Activated CD4-positive, alpha-beta T cell treated with anti-CD3 and anti-CD28 coated beads, Interleukin-10, Interleukin-2, amounts not matched to agents 100 ng/mL and 50 ng/mL, durations not matched to agents 16 hours and 8 hours (primary cell): ENCODE measurements at places on chromosomes 12 and 14.

- DNase-seq, result no peak
Observed at GRCh38 chr12:113967368-113967767, 1.2 kb upstream of the RBM19 start.

DNA sequence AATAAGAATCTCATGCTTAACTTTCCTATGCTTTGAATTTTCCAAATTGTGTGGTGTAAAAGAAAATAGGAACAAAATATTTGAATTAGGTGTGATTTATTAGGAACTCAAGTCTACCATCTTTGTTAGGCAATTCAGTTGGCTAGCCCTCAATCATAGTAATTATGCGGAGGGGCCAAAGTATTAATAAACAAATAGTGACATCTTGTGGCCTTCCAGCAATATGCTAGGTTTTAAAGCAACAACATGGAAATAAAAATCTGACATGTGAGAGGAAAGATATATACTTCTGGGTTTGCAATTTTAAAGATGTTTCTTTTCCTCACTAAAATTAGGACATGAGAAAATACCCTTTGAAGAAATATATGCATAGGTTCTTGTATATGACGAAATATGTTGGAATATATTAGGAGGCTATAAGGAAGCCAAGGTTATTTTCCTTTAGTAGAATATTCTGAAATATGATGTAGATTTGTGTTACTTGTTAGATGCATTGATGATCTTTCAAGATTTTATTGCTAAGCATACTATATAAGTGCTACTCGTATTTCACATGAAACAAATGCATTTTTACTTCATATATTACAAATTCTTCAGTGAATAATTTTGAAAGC is 200.4 kb downstream of the PTPRO start:
- DNase-seq, result peak; percentile 37

DNA sequence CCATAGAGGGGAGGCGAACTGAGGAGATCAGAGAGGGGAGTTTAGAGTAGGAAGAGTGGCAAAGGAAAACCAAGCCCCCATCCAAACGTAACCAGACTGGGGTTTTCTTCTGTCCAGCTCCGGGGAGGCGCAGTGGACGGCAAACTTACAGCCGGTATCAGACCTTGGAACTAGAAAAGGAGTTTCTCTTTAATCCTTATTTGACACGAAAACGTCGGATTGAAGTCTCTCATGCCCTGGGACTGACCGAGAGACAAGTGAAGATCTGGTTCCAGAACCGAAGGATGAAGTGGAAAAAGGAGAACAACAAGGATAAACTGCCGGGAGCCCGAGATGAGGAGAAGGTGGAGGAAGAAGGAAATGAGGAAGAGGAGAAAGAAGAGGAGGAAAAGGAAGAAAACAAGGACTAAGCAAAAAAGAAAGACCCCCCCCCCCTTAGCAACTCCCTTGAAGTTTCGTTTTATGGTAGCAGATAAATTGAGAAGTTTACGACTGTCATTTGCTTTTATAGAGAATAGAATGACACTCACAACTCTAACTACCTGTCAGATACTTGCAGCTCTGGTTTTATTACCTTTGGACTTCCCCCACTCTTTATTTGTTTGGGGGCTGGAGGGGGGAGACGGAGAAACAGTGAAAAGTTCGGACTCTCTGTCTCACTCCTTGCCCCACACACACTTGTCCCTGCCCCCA is 2.3 kb downstream of the HOXC8 start:
- no peak for DNase-seq

- no peak for DNase-seq
Observed at GRCh38 chr14:26088275-26088674, 509.6 kb downstream of the NOVA1 start.

DNA sequence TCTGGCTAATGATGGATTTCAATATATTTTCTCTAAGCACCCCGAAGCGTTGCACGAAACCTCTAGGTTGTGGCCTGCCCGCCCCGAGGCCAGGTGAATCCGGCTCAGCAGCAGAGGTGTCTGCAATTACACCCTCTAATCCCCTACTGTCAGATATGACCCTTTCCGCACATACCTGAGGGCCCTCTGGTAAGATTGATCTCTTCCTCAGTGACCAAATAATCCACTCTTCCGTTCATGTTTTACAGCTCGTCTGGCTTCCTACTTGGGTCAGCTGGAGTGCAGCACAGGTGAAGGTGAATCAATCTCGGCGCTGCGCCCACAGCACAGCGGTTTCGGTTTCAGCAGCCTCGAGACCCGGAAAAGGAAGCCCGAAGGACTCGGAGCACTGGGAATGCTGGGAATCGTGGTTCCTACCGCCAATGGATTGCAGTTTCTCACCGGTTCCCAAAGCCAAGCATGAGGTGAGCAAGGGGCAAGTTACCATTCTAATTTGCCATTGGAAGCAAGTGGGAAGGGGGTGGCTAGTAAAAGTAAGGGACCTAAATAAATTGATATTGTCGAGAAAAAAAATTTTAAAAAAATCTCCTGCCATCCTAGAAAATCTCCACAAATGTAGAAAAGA is at the start of gene SYNJ2BP:
Gene SYNJ2BP, minus strand, starts transcription at position 366 of the 625 bp plus-strand sequence. Its CDS starts 127 bp downstream, at position 239.
- DNase-seq, result peak; percentile 65

- no peak for DNase-seq
Observed at GRCh38 chr12:93430280-93430679, 11.5 kb downstream of the UBE2N start.

DNA sequence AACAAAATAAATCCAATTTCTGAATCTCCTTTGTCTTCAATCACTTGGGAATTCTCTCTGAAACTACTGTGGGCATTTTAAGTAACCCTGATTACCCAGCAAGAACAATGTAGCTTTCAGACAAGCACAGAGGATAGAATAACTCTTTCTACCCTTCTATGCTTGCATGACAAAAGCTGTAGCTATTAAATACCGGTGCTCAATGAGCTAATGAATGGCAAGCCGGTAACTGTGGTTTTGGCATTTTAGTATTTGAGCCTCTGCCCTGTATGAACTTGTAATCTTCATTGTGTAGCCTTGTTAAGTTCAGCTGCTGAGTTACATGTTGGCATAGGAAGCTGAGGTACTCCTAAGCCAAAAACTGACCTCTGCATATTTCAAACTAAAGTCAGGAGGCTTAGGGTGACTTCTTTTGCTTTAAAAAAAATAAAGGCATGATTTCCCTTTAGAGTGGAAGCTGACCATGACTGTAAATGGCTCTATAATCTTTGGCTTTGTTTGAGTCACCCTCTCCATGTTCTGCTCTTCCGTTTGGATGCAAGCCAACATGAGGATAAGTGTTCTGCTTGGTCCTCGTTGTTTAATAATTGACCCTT is 171.0 kb upstream of the HIF1A start:
- no peak for DNase-seq

GRCh38 chr12:93982771-93983315 is 165.5 kb upstream of the PLXNC1 start:
- peak; percentile 58 for DNase-seq

- no peak for DNase-seq
Observed at GRCh38 chr14:100982353-100982752, 78.8 kb upstream of the RTL1 start.

- DNase-seq, result no peak
Observed at GRCh38 chr12:44875417-44875953, 630 bp downstream of the NELL2 start.

- DNase-seq, result no peak
Observed at GRCh38 chr12:106767954-106768822, 6.3 kb upstream of the RIC8B start.

DNA sequence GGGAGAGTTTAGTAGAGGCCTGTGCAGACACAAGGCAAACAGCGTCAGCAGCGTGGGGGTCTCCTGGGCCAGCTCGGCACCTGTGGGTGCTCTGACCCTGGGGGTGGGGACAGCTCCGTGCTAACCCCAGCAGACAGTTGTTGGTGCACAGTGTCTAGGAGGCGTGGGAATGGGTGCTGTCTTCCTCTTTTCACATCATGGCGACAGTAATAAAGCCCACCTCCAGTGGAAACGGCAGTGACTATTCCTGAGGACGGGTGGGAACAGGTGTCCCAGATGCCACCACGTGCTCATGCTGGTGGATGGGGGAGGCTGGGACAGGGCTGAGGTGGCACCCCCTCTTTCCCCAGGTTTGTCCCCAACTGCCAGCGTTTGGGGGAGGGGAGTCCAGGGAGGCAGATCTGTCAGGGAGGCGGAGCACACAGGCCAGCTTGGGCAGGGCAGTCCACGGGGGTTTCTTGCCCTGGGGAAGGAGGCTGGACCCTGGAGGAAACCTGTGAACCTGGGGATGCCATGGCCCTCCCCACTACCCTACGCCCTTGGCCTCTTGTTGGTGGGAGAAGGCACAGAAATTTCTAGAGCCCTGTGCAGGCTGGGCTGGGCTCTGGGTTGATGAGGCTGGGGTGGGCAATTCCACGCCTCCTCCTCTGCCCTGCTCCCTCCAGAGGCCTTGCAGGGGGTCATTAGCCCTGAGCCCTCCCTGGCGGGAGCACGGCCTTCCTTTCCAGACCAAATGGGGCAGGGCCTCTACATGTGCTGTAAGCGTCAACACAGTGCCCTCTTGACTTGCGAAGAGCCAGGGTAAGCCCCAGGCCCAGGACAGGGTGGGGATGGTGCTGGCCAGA is 3.8 kb downstream of the ZBTB42 start:
- DNase-seq, result no peak

DNA sequence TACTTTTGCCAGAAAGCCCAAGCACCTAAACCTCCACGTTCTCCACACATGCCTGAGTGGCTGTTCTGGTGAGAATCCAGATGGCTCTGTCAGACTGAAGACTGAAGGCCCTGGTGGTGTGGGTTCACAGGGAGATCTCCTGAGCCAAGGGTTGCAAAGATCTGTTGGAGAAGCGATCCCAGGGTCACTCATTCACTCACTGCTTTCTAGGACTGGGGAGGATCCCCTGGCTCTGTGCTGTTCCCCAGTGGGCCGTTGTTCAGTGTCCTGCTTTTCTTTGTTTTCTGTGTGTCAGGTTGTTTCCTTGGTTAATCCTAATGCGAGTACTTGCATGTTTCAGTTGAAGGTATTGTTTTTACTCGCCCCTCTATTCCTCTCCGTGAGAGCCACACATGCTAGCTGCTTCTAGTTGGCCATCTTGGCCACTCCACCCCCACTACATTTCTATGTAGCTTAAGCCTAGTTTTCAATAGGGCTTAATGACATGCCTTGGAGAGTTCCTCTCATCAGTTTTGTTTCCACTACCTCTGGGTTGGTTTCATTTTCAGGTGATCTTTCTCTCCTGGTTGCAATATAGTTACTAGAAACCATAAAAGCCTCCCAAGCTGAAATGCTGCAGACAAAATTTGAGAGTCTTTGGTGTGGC is 144.5 kb upstream of the SLC38A2 start:
- DNase-seq, result peak; percentile 80

DNA sequence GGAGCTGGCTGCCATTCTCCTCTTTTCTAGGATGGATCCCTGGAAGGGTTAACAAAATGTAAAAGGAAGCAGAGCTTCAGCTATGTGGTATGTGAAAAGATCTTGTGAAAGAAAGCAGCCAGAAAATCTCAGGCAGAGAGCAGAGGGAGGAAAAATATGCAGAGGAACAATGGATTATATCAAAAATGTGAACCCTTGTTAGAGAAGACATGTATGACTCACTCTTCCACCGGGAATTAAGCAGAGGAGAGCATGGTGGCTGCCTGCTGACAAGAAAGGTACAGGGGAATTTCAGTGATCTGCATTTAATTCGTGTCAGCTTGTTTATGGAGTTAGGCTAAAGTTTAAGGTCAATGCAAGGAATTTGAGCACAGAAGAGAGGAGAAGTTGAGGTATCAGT is 46.3 kb downstream of the KCNA1 start:
- DNase-seq, result no peak

GRCh38 chr14:101862711-101863110 is 101.2 kb downstream of the PPP2R5C start:
- DNase-seq, result no peak

GRCh38 chr14:58865514-58866281 is 227.9 kb downstream of the DACT1 start:
- DNase-seq, result no peak

DNA sequence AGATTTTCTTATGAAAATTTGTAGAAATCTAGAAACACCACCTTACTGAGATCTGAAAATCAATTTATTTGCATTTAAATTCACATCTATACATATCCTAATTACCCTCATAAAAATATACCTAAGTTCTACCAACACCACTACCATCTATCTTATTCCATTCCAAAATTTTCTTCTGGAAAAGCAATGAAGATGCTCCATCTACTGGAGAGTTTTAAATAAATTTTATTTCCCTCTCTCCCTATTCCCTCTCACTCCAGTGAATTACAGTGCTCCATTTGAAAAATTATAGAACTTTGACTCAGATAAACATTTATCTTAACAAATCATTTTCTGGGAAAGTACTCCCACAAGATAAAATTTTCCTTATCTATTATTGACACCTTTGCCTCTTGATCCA is 2.3 kb upstream of the C14orf39 start:
- DNase-seq, result no peak

- no peak for DNase-seq
Observed at GRCh38 chr12:50258167-50258551, 25.2 kb downstream of the LIMA1 start.

GRCh38 chr12:97940629-97941028 is 478.0 kb downstream of the RMST start:
- no peak for DNase-seq

DNA sequence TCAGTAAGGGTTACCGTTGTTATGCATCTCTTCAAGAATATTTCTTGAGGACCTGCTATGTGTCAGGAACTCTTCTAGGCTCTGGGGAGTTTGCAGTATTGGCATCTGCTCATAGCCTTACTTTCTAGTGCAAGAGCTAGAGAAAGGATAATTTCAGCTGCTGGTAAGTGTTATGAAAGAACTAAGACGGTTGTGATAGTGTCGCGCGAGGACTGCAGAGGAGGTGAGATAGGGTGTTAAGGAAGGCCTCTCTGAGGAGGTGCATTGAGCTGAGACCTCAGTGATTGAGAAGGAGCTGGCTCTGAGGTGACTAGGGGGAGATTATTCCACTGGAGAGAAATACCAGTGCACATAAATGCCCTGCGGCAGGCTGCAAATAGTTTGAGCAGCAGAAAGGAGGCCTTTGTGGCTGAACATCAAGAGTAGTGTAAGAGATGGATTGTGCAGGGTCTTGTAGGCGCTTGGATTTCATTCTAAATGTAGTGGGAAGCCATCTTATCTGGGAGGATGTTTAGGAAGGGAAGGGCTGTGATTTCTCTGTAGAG is 824 bp downstream of the DDX55 start:
- DNase-seq, result peak; percentile 29

DNA sequence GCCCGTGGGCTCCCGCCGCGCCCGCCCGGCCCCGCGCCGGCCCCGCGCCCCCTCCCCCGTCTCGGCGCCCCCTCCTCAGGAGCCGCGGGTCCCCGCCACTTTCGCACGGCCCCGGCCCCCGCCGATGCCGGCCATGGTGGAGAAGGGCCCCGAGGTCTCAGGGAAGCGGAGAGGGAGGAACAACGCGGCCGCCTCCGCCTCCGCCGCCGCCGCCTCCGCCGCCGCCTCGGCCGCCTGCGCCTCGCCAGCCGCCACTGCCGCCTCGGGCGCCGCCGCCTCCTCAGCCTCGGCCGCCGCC is 263 bp downstream of the RCOR1 start:
- no peak for DNase-seq

DNA sequence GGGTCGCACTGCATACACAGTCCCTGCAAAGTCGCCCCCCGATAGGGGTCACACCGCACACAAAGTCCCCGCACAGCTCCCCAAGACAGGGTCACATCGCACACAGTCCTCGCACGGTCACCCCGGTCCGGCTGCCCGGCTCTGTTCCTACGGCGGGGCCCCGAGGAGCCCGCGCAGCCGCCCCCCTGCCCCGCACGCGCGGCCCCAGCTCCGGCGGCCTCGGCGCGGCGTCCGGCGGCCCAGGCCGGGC is 300 bp downstream of the SSH1 start:
- no peak for DNase-seq

- no peak for DNase-seq
Observed at GRCh38 chr14:73594491-73594890, 2.8 kb downstream of the ACOT4 start.

- no peak for DNase-seq
Observed at GRCh38 chr12:96237035-96237434, 42.9 kb downstream of the ELK3 start.
